ENCODE measurements at places on chromosomes 5 and 9.
A peak's percentile ranks its signal among the peaks of the same experiment; 100 is the strongest.

DNA sequence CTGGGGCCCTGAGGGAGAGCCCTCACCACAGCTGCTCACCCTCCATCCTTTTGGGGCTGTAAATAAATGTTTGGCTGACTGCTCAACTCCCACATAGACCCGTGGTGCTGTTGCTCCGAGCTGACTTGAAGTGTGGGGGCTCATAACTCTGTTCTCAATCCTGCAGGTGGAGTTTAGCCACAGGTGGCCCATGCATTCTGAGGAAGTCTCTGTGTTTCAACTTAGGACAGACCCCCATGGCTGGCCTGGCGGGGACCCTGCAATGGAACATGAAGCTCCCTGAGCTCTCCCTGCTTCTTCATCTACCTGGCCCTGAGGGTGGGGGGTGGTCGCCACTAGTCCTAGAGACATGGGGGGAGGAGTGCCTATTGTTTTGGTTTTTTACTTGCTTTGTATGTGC, 19.7 kb downstream of the NDUFS6 start:
- DNase-seq: no peak

- no peak for DNase-seq
Observed at GRCh38 chr9:77769246-77769645, 121.1 kb upstream of the GNA14 start.

- no peak for DNase-seq
Observed at GRCh38 chr9:81719972-81720371, 30.6 kb upstream of the TLE1 start.

- DNase-seq: peak; percentile 58
Observed at GRCh38 chr5:158759283-158759682, 340.4 kb downstream of the EBF1 start.

GRCh38 chr5:124103671-124104070, 591.7 kb downstream of the CSNK1G3 start:
- DNase-seq: peak; percentile 30

GRCh38 chr5:73120222-73121118, at the start of gene TMEM171:
Gene TMEM171, plus strand, starts transcription at chr5:73120575. Its CDS starts 2,799 bp downstream, at chr5:73123374.
- DNase-seq: peak; percentile 44

GRCh38 chr5:128920345-128921215, 44.7 kb upstream of the SLC27A6 start:
- peak; percentile 71 for DNase-seq

- peak; percentile 4 for DNase-seq
Observed at GRCh38 chr5:10106806-10107205, 142.9 kb downstream of the ATPSCKMT start.

DNA sequence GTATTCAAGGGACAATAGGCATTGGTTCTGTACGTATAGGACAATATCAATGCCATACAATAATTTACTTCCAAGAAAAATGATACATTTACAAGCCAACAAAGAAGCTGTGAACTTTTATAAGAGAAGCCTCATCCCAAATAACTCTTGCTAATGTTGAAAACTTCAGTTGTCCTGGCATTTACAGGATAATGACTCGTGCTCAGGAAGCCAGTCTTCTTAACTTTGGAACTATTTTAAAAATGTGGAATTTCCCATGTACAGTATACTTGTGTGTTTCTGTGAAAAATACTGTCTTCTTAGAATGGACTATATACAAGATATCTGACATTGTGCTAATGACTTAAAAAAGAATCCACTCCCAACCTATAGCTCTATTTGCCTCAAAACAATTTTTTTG, 1479.3 kb upstream of the CDH9 start:
- DNase-seq: peak; percentile 79

- DNase-seq: no peak
Observed at GRCh38 chr5:65279603-65280002, 202.1 kb downstream of the ADAMTS6 start.

DNA sequence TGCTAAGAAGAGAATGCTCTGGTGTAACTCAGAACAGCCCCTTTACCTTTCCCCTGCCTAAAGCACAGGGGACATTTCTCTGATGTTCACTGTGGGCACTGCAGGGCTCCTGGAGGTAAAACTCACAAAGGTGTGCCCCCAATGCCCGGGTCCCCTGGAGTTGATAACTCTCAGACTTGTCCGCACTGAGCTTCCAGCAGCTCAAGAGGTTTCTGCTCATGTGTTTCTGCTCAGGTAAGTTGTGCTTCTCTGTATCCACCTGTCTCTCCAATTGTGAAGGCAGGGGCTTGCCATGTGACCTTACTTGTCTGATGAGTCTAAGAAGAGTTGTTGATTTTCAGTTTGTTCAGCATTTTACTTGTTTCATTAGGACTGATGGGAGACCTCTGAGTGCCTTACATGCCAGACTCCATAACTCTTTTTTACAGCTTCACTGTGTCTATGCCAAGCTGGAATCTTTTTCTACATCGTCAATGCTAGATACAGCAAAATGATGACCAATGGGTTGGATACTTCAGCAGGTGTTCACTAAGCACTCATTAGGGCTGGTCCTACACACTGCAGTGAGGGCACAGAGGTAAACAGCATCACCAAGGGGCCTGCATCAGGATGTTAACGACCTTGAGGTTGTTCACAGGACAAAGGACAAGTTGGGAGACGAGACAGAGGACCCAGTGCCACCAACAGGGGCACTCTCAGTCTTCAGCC, 56.4 kb downstream of the MRPL36 start:
- DNase-seq: no peak

GRCh38 chr9:36163786-36164170, 5.4 kb upstream of the CCIN start:
- peak; percentile 81 for DNase-seq

- no peak for DNase-seq
Observed at GRCh38 chr9:115998666-115999065, 154.9 kb upstream of the PAPPA start.

GRCh38 chr5:56671571-56671970, 143.8 kb upstream of the MAP3K1 start:
- peak; percentile 28 for DNase-seq

DNA sequence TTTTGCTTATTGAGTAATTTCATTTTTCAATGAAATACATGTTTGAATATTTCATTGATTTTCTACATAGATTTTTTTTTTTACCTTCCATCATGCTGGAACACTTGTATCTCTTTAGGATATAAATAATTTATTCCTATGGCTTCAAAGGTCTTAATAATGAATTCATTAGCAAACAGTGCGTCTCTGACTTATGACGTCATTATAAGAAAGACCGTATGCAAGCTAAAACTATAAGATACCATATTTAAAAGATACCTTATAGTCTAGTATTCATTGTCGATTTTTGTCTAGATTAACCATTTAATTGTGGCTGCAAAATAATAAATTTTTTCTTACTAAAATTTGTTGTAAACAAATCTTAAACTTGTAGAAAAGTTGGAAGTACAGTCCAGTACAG, 187.7 kb upstream of the CHD1 start:
- DNase-seq: no peak

GRCh38 chr5:159409801-159410200, 79.5 kb upstream of the IL12B start:
- DNase-seq: no peak

GRCh38 chr5:141514330-141515133, 25.7 kb downstream of the PCDHGC5 start:
- peak; percentile 73 for DNase-seq

DNA sequence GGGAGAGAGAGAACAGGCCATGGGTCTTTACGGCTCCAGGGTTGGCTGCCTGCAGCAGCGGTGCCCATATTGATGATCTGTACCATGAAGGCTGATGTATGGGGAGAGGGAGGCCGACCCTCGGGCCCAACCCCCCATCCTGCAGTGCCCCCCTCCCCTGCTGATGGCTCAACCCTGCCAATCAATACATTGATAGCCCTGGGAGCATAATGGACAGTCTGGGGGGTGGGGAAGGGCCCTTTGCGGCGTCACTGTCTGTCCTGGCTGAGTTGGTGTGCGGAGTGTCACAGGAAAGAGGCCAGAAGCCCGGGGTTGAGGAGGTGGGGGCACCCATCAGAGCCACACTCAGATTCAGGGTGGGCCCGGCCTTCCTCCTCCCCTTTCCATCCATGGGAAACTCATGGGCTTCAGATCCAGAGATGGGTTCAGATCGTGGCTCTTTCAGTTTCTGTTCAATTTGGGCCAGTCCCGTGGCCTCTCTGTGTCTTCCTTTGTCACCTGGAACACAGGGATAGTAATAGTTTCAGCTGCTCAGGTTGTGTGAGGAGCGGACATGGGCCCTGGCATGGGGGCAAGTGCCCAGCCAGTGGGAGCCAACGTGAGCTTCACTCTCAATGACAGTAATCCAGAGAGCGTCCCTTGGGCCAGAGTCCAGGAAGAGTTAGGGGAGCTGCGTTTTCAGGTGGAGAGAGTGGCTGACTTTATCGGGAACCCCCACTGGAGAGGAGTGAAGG, 9.5 kb downstream of the FGF18 start:
- no peak for DNase-seq

DNA sequence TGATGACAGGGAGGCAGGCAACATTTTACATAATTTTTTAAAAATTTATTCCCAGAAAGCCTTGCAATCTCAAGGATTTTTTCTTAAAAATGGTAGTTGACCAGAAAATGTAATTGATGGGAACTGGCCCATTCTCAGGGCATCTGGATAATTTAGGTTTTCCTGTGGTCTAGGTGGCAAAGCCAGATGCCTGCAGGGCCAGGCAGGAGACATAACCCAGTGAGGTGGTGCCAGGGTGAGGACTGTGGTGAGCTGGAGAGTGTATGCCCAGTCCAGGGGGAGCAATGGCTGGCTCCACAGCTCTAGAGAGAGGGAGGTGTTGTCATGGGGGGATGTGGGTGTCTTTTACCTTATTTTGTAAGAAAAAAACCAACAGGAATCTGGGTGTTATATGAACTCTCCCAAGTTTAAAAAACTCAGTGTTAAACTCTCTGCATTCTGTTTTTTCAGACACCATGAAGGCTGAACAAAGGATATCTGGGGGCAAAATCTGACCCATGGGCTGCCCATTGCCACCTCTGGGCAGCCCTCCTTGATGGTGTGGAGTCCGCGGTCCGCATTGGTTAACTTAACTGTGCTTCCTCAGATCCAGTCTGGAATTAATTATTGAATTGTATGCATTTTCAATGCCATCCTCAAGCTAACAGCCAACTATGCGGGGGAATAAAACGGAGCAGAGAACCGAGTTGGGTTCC, 43.9 kb downstream of the BOD1 start:
- DNase-seq: no peak

DNA sequence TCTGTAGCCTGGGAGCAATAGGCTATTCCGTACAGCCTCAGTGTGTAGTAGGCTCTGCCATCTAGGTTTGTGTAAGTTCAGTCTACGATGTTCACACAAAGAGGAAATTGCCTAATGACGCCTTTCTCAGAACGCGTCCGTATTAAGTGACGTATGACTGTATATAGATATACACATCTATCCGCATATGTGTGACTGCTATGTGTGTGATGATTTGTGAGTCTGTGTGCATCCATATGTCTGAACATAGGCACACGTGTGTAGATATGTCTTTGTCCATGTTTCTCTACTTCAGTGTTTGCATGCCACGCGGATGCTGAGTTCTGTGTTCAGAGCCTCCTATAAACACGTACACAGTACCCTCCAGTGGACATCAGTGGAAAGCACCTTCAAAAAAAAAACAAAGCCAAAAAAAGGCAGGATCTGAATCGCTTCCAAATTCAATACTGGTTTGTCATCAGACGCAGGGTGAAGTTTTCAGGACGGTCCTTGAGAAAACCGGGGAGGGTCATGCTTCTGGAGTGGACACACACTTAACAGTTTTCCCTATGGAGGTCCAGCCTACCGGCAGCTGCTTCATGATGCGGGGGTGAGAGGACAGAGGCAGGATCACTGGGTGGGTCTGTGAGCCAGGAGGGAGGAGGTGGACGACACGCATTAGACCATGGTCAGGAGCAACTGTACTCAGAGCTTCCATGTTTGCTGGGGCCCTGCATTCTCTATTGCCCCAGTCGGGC, 29.5 kb upstream of the ALDH1B1 start:
- DNase-seq: peak; percentile 85

DNA sequence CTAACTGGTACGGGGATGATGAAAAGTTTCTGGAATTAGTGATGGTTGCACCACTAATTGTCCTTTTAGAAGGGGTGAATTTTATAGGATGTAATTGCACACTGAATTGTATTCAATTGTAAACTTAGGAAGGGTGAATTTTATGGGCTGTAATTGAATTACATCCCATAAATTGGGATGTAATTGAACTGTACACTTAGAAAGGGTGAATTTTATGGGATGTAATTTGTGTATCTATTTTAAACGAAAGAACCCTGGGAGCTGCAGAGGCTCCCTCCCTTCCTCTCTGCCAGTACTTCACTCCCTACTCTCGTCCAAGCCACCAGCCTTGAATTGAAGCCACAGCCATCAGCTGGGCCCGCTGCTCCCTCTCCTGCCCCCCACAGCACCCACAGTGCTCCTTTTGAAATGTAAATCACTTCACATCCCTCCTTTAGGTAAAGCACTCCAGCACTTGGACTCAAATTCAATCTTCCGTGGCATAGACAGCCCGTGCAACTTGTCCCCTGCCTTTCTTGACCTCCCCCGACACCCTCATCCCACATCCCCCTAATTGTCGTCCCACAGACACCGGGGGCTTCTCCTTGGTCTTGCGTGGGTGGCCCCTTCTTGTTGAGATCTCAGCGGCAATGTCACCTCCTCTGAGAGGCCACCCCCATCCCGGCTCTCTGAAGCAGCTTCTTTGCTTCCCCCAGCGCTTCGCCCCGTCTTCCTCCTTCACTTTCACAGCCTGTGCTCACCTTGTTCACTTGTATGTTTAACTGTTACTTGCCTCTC, 84.2 kb upstream of the HRH2 start:
- no peak for DNase-seq

DNA sequence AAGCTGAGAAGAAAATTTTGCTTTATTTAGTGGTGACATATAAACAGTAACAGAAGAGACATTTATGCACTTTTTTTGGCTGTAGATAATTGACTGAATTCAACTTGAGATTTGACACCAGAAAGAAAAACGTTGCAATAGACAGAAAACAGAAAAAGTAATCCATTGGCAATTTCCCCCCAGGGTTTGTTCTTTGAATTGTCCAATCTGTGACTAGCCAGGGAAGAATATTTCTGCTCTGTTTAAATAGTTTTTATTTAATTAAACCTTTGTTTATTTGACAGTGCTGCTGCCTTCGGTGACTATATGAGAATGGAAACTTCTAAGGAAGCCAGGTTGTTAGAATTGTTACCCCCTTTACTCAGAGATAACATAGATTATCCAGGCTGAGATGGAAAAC, 210.6 kb downstream of the DEPDC1B start:
- DNase-seq: no peak

- no peak for DNase-seq
Observed at GRCh38 chr5:59354811-59355210, 538.7 kb downstream of the PDE4D start.

GRCh38 chr9:33378121-33378795, 24.1 kb downstream of the AQP7 start:
- no peak for DNase-seq

- peak; percentile 78 for DNase-seq
Observed at GRCh38 chr5:168327994-168328393, 36.5 kb downstream of the WWC1 start.

DNA sequence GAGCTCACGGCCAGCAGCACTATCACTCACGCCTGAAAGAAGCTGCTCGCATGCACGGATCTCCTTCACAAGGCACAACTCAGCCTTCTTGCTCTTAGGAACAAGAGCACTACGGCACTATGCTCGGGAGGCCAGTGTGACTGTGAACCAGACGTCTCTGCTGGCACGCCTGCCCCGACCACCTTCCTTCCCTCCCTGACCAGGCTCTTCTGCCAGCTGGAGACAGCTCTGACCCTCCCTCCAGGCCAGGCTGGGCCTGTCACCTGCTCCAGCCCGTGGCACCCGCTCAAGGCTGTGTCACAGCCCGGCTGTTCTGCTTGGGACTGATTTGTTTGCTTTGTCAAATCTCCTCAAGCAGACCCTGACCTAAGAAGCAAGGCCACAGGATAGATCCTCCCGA, 7.0 kb downstream of the TBC1D9B start:
- no peak for DNase-seq

GRCh38 chr5:133926489-133927299, 41.7 kb downstream of the C5orf15 start:
- DNase-seq: no peak

Measured in fibroblast of skin of right biceps (primary cell).